ENCODE measurements at places on chromosomes 1 and 21.

DNA sequence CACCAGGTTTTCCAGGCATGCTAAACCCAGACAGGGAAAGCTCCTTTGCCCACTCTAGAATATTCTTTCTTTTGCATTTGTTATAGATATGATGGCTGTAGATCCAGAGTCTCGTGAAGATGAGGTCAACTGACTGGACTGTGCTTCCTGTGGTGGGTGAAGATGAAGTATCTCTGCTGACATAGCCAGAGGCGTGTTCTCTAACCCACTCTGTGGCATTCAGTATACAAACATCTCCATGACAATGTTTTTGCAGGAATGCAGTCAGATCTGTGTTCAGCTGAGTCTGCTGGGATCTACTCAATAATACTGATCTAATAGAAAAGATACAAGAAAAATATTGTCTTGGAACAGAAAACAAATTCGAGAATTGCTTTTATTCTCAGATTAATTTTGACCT lies 11.3 kb downstream of the RWDD2B start:
- DNase-seq: no peak

GRCh38 chr1:159911326-159912070 lies 11.5 kb upstream of the CFAP45 start:
- no peak for DNase-seq

DNA sequence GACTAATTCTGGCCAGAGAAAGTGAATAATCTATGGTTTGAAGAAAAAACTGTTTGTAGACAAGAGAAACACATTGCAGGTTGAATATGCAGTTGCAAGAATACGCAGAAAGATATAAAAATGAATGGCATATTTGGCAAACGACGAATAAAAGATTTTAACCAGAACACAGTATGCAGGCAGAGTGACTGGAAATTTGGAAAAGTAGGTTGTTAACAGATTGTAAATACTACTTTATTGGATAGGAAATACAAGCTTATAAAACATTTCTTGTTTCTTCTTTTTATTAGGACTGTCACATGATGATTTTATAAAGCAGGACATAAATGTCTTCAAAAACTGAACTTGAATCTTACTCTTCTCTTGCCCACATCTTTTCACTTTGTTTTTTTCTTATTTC lies 573.3 kb upstream of the PBX1 start:
- no peak for DNase-seq

GRCh38 chr1:8004803-8005573 lies 21.1 kb downstream of the ERRFI1 start:
- DNase-seq: no peak

DNA sequence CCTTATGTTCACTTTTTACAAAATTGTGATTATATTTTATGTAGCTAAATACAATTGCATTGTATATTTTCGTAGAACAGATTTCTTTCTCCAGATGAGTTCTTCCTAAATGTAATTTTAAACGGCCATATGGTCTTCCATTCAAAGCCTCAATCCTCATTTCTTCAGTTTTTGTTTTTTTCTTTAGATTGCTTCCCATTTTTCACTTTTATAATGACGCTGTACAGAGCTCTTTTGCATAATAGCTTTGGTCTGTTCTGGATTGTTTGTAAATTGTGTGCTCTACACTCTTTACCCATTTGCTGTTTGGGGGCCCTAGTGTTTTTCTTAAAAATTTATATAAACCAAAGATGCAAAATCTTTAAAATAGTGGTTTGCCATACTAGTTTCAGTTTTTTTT lies 27.8 kb downstream of the AVPR1B start:
- no peak for DNase-seq

DNA sequence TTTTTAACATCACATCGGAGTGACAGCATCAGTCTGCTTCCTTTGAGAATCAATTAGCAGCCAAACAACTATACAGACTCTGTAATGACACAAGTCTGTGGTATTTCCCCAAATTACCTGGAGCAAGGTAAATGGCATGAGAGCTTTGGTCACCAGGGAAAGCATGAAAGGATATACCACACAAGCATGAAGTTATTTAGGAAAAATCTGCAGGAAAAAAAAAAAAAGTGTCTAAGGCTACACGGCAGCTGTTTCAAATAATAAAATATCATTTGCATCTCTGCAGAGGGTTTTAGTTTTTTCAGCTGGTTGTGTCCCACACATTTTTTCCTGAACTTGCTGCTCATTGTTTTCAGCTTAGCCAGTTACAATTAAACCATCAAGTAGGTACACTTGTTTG lies 234.7 kb downstream of the TTLL7 start:
- no peak for DNase-seq

DNA sequence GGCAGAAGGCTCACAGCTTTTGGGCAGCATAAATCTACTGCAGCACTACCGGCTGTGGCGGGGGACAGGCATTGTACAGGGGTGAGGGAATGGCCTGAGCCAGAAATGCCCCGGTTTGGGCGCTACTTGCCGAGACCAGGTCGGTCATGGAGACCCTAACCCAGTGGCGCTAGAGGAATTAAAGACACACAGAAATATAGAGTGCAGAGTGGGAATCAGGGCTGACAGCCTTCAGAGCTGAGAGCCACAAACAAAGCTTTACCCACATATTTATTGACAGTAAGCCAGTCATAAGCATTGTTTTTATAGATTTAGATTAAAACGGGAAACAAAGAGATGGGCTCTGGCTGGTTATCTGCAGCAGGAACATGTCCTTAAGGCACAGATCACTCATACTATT lies 101.8 kb downstream of the POU2F1 start:
- DNase-seq: no peak

- DNase-seq: no peak
Measured at GRCh38 chr1:244314921-244315559, 136.7 kb downstream of the ADSS2 start.

DNA sequence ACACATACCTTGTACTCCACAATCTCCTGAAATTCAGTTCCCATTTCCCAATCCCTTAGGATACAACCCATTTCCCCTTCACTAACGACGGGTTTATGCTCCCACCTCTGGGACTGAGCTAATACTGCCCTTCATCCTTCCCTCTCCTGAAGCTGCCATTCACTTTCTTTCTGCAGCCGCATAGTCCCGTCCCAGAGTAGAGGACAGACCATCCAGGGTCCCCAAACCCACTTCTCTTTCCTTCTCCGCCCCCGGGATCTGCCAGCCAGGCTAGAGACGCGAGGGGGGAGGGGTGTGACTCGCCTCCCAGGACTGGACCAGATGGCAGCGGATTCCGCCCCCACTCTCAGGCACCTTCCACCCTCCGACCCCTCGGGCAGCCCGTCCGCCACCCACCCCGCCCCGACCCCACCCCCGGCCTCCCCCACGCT lies 679 bp downstream of the ABL2 start:
- peak; percentile 48 for DNase-seq

DNA sequence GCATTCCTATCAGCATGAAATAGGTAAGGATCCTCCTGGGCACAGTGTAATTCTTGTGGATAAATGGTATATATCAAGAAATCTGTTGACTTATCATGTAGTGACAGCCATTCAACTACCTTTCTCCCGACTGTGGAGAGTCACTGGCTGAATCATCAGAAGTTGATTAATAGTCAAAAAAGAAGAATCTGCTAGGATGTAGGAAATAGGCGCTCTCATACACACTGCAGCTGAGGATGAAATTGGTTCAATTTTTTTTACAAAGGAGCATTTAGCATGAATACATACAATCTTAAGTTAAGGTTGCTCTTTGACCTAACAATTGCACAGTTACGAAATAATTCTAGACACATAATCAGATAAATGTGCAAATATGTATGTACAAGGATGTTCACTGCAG lies 486.8 kb downstream of the ADGRL2 start:
- no peak for DNase-seq

GRCh38 chr1:33908324-33908956 lies 44.6 kb downstream of the HMGB4 start:
- DNase-seq: no peak

DNA sequence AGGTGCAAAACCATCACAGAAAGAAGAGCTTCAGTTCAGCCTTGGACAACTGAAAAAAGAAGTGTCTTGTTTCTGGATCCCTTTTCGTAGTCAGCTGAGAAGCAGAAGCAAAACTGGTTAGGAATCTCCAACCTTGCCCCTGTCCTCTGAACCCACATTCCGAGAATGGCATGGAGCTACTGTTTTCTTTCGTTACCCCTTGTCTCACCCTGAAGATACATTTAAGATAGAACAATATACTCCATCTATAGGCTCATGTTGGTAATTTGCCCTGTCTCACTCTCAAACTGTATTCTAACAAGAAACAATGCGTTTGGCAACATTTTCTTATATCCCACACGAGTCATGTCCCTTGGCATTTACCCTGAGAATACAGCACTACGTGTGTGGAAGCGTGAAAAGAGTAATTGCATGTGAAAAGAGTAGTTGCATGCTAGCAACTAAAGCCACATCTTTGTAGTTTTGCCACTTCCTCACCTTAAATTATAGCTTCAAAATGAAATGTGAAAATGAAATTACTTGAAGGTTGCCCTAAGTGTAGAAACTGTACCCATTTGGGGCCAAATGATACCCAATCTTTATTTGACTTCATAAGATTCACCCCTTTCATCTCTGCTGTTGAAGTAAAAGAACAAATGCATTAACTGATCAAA lies 5.3 kb downstream of the SLAMF7 start:
- DNase-seq: no peak

DNA sequence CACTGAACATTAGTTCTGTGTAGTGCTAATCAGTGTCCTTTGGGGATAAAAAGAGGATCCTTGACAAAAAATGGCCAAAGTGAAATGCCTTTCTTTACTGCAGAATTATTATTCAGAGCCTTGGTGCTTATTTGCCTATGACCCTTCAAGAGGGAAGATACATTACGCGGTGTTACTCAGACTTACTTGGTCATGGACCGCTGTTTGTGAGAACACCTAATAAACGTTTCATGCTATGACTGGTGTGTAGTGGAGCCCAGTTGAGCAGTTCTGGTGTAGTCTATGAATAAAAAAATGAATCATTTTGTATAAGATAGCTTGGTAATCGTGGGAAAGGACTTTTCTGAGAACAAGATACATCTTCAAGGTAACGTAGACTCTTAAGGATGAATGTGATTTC lies 8.3 kb downstream of the NFYC start:
- no peak for DNase-seq

DNA sequence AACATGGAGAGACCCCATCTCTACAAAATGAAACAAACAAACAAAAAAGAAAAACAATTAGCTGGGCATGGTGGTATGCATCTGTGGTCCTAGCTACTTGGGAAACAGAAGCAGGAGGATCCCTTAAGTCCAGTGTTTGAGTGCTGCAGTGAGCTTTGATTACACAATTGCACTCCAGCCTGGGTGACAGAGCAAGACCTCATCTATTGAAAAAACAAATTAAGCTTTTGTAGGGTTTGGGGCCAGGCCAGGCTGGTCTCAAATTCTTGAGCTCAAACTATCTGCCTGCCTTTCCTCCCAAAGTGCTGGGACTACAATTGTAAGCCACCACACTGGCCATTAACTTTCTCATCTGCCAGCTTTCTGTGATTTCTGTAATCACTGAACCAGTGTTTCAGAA lies 27.2 kb downstream of the NIPAL3 start:
- no peak for DNase-seq

DNA sequence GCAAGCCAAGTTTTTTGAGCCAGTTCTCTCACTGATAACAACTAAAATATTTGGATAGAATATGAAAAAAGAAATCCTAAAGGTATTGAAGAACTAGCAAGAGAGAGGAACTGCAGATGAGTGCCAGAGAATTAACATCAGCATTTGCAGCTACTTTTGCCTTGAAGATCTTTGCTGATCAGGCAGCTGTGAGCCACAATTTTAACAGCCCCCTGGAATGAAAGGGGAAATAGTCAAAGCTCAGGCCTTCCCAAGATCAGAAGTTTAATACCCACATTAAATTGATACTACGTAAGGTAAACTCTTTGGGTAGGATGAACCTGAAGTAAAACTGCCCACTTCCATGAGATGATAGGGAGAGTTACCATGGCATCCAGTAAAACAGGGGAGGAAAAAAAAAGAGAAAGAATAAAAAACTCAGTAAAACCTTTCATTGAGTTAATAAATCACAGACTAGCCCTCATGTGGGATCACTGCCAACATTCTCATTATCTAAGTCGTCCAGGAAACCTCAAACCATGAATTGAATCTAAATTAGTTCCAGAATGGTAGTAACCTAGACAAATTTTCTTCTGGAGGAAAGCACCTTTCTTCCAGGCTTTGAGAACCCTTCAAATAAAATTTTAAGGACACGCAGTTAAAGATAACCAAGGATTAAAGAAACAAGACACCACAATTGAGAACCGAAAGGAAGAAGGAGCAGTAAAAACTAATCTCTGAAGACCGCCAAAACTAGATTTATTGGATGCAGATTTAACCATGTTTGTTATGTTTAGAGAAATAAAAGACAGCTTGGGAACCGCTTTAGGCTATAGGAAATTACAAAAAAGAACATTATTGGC lies 28.3 kb downstream of the SCP2 start:
- DNase-seq: peak; percentile 78

- no peak for DNase-seq
Measured at GRCh38 chr1:21175324-21175669, 1.4 kb downstream of the EIF4G3 start.

GRCh38 chr1:10085076-10085475 lies 52.3 kb downstream of the UBE4B start:
- DNase-seq: no peak

DNA sequence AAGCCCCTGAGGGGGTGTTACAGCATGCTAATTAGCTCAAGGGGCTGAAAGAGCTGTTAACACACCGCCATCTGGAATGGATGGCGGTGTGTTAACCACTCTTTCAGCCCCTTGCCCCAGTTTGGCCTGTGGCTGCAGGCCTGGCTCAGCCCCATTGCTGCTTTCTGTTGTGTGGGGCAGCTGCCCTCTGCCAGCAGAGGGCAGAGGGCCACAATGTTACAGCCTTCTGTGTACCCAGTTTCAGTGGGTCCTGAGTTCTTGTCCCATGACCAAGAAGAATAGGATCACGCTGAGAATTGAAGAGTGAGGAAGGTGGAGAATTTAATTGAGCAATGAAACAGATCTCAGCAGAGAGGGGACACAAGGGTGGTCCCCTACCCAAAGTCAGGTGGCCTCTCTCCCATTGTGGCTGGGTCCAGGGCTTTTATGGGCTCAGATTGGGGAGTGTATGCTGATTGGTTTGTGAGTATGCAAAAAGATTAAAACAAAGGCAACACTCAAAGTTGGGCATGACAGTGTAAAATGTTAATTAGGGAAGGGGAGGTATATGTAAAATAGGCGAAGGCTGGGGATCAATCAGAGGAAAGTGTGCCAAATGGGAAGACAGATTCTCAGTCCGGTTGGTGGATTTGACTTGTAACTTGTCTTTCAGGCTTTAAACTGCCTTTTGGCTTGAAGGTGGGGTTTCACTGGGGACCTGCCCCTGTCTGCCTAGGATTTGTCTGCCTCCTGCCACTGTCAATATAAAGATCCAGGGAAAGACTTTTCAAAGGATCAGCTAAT lies 142.2 kb downstream of the RABGAP1L start:
- DNase-seq: no peak

Data from renal pelvis (tissue), 12 donors.